Left ventricle myocardium inferior (tissue), 1 donor: ENCODE measurements at places on chromosomes 5 and 9.

- DNase-seq = no peak
These were observed 71.1 kb downstream of the PRKACG start for GRCh38 chr9:68942790-68943189.

DNA sequence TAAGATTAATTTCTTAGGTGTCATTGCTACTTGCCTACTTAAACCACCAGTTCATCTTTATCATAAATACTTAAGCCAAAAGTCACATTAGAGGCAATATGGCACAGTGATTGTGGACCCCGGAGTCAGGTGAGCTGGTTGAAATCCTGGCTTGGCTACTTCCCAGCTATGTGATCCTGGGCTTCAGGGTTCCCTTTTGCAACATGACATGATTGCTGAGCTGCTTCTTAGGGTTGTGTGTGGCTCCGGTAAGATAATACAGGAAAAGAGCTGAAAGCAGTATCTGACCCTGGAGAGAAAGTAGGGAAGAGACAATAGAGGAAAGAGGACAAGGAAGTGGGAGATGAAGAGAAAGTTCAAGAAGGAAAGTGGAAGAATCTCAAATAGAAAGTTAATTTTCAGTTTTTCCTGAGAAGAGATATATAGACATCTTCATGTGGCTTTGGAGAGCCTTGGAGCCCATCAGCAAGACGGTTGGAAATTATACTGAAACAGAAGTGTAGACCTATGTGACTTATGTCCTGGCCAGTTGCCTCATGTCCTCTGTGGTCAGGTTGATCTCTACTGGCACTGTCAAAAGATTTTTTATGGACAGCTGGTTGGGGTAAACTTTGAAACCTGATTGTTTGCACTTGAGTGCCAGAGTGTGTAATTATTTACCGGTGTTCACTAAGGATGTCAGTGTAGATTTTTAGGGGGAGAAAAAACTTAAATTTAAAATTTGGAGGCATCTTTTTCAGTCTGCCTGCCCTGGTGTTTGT lies 93.2 kb downstream of the GHR start:
- DNase-seq = no peak

DNA sequence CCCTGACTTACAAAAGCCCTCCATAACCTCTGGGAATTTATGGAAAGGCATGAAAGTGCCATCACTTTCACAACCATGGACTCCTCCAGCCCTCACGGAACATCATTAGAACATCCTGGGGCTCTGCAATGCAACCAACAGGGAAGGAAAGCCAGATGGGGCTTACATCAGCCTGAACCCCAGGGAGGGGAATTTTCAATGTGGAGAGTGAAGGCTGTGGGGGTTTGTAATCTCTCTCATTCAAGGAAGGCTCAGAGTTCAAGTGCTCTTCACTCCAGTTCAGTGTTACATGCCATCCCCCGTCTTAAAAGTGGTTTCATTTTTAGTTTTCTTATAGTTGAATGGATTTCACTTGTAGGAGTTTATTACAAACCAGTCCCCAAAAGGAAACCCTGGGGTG lies 5.7 kb downstream of the SPRY4 start:
- DNase-seq = no peak

DNA sequence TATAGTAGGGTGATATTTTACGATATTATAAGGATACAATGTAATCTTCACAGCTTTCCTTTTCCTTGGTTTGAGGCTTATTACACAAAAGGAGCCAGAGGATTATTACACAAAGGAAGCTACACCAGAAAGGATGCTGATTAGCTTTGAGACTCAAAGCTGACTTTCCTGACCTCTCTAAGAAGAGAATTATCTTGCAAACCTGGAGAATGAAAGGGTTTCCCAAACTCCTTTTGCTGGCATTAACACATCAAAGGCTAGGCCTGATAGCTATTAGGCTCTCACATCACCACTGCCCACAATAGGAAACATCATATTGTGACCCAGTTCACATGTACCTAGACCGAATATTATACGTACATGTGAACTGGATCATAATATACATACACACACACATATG lies 34.2 kb upstream of the CHD1 start:
- DNase-seq = no peak

DNA sequence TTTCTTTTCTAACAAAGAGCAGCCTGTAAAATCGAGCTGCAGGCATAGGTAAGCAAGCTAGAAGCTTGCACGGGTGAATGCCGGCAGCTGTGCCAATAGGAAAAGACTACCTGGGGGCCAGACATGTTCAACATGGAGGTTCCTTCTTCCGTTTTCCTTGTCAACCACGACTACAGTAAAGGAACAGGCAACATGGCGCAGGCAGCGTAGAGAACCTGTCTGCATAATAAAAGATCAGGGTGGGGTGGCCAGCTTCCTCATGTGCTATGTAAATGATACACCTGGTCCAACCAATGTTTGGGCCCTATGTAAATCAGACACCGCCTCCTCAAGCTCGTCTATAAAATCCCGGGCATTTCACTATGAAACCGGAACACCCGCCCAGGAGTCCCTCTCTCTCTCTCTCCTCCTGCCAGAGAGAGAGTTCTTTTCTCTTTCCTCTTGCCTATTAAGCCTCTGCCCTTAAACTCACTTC lies 103.8 kb upstream of the LIFR start:
- no peak for DNase-seq

GRCh38 chr5:142324136-142324870 lies 518 bp downstream of the SPRY4 start:
- peak; percentile 29 for DNase-seq
